Activated CD8-positive, alpha-beta memory T cell treated with anti-CD3 and anti-CD28 coated beads, Interleukin-2, amount 50 U/mL, for 4 hours (primary cell): ENCODE measurements at places on chromosomes 16 and 17.

DNA sequence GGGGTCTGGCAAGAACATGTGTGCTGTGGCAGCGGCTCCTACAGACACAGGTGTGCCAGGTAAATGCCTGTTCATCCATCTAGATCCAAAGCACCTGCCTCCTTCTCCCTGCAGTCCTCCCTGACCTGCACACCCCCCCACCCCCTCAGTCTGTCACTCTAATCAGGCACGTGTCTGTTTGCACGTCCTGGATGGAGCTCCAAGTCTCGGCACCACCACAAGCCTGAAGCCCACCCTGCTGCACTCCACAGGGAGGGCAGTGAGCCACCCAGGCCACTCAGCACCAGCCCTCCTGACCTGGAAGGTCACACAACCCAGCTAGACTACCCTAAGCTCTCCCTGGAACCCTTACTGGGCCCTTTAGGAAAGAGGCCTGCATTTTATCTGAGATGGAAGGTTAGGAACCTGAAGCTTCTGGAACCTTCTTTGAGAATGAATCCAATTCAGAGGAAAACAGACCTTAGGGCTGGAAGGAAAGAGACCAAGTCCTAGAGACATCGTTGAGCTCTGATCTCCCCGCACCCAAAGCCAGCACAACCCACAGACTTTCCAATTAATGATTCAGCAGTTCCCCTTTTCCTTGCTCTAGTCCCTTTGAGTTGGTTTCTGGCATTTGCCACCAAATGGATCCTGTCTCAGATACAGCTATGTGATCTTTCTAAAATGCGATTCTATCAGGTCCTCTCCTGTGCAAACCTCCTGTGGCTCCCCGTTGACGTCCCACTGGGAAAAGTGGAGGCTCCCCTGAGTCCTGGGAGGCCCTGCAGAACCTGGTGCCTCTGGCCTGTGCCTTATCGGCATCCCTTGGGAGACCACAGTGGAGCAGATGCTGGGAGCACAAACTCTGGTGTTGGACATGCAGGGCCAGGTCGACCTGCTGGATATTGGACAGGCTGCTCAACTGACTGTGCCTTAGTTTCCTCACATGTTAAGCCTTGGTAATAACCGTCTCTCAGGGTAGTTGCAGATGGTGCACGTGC, 67.9 kb downstream of the PRMT7 start:
- no peak for DNase-seq

DNA sequence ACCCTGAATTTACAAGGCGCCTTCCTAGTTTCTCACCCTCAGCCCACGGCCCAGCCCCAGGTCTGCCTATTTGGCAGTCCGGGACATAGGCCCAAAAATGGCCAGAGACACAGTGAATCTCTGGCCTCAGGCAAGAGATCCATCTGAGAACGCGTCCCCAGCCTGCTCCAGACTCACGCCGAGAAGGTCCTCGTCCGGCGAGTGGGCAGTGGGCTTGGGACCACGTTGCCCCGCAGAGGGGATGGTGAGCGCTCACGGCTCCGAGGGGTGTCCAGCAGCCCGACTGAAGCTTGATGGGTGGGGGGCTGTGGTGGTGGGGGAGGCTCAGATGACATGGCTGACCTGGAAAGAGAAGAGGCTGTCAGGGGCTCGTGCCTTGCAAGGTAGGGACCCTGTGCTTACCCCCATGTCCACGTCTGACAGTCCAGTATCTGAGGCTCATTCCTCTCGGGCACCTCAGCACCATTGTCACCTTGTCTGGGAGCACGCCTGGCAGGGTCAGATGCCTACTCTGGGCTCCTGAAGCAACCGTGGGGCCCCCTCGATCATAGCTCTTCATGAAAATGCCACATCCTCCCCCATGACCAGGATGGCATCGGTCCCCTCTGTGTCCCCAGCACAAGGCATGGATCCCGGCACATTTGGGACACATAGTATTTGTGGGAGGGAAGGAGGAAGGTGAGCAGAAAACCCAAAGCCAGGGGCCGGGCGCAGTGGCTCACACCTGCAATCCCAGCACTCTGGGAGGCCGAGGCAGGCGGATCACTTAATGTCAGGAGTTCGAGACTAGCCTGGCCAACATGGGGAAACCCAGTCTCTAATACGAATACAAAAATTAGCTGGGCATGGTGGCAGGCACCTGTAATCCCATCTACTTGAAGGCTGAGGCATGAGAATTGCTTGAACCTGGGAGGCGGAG, 9.6 kb downstream of the CARHSP1 start:
- peak; percentile 12 for DNase-seq

DNA sequence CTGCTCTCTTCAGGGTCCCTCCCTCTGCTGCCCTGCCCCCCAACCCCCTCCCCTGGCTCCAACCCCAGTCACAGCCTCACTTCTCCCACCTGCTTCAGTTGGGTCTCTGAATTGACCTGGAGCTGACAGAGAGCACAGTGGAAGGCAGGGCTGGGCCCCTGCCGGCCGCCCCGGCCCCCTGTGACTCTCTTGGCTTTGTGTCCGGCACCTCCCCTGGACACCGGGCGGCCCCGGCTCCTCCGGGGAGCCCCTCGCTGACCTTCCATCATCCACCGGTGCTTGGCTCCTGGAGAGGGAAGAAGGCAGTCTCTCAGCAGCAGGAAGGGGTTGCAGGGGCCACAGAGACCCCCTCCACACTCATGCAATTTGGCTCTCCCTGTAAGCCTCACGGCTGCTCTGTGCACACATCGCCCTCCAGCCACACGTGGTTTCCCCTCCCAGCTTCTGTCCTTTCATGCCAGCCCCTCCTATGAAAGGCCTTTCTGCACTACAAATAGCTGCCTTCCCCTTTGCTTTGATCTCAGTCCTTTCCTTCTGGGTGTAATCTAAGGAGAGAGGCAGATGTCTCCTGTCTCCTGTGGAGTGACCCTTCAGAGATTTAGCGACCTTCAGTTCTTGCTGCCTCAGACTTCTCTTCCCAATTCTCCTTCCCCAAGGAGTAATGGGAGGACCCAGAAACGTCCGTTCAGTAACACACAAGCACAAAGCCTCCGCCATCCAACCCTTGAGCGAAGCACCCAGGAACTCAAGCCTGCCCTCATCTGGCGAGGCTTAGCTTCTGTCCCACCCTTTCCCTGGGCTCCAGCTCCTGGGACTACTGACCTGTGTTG, 8.3 kb downstream of the NKIRAS2 start:
- DNase-seq, result no peak

- DNase-seq, result no peak
These were observed 4.5 kb downstream of the STAT5B start for GRCh38 chr17:42271779-42272035.

DNA sequence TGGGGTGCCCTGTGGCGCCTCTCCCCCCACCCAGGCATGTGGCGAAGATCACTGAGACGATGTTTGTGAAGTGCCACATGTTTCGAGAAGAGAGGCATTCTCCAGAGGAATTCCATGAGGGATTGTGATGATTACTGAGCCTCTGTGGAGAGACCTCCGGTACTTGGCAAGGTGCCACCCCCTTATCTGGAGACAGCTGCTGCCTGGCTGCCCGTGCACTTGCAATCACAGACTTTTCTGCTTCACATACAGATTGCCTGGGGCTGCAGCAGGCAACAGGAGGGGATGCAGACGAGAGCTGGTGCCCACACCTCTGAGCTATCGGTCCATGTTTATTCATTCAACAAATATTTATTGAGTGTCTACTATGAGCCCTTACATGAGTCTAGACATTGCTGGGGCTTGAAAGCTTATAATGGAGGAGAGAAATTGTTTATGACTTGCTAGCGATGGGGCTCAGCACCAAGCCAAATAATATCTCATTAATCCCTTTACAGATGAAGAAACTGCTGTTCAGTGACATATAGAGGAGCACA, 317.2 kb upstream of the ZFHX3 start:
- no peak for DNase-seq

GRCh38 chr17:63293323-63294075, 152.6 kb downstream of the CYB561 start:
- no peak for DNase-seq

- no peak for DNase-seq
These were observed 128.5 kb downstream of the PARN start for GRCh38 chr16:14501331-14502255.

GRCh38 chr16:62363501-62363900, 327.3 kb upstream of the CDH8 start:
- no peak for DNase-seq

DNA sequence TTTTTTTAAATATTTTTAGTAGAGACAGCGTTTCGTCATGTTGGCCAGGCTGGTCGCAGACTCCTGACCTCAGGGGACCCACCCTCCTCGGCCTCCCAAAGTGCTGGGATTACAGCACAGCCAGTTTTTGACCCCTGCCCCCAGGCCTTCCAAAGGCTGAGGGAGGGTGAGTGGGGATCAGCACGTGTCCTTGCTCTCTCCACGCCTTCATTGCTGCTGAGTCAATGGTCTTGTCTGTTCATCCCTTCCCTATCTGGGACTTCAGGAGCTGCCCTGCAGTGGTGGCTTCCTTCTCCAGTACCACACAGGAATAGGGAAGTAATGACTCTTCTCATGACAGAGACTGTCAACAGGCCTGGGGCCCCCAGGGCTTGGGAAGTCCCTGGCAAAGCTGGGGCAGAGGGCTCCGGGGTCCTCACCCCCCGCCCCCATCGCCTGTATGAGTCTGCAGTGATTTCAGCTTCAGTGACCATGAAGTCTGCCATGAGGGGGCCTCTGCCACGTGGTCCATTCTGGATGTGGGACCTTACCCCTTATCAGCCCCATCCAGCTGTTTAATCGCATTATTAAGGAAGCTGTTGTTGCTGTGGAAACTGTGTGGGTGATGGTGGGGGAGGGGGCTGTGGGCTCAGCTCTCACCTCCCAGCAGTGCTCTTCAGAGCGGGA, 6.1 kb downstream of the ABCC3 start:
- DNase-seq, result no peak

GRCh38 chr16:84027625-84028024, 15.0 kb downstream of the SLC38A8 start:
- DNase-seq, result no peak

DNA sequence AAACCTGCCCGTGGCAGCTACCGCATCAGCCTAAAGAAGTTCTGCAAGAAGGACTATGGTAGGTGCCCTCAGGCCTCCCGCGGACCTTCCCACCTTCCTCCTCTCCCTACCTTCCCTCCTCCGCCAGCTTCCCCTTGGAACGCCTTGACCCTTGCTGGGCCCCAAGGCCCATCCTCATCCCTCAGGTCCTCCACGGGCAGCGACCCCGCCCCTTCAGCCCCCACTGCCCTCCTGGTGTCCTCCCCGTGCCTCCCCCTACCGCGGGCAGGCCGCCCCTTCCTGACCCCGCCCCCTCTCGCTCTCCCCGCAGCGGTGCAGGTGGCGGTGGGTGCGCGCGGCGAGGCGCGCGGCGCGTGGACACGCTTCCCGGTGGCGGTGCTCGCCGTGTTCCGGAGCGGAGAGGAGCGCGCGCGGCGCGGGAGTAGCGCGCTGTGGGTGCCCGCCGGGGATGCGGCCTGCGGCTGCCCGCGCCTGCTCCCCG, 1.4 kb upstream of the TBC1D24 start:
- DNase-seq, result peak; percentile 40

DNA sequence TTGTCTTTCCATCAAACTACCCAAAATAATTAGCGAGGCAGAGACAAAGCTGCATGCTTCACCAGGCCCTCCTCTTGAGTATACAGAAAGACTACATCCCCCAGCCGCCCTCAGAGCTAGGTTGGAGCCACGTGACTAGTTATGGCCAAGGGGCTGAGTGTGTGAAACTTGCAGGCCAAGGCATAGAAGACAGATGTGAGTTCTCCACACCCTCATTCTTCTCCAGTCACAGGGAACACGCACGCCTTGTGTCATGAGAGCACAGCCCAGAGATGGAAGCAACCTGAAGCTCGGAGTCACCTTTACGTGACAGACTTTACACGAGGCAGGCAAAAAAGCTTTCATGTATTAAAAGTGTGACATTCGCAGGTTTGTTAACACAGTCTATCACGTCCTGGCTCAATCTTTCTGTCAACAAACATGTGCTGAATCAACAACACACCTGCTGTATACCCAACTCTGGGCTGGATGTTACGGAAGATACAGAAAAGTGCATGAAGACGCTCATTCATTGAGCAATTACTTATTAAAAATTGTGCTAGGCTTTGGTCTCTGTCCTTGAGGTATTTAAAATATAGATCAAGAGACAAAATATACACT, 38.3 kb downstream of the STX8 start:
- DNase-seq, result no peak

DNA sequence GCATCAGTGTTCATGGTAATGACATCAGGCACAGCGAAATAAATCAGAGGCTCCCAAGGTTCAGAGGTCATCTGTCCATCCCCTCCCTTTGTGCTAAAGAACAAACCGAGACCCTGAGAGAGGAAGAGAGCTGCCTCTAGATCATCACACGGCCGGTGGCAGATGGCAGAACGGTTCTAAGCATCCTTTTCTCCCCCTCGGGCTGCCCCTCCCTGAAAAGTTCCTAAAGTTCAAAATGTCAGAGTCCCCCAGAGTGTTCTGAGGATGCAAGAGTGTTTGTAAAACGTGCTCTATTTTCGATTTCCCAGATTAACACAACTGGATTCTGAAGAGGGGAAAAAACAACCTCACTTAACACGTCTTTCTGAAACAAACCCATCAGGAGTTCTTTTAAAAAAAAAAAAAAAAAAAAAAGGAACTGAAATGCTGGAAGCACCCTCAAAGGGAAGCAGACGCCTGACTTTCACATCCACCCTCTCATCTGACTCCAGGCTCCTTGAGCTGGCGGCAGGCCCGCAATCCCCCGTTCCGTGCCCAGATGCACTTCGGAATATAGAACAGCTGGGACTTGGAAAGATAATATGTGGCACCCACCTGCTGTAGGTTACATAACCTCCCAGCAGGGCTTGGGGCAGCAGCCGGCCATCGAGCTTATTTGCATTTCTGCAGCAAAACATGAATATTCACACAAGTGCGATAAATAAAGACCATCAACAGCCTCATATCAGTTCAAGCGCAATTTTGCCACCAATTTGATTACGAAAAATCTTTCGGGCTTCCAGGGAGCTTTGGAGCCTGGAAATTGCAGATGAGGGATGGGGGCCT, 115.5 kb upstream of the SMURF2 start:
- DNase-seq, result no peak

DNA sequence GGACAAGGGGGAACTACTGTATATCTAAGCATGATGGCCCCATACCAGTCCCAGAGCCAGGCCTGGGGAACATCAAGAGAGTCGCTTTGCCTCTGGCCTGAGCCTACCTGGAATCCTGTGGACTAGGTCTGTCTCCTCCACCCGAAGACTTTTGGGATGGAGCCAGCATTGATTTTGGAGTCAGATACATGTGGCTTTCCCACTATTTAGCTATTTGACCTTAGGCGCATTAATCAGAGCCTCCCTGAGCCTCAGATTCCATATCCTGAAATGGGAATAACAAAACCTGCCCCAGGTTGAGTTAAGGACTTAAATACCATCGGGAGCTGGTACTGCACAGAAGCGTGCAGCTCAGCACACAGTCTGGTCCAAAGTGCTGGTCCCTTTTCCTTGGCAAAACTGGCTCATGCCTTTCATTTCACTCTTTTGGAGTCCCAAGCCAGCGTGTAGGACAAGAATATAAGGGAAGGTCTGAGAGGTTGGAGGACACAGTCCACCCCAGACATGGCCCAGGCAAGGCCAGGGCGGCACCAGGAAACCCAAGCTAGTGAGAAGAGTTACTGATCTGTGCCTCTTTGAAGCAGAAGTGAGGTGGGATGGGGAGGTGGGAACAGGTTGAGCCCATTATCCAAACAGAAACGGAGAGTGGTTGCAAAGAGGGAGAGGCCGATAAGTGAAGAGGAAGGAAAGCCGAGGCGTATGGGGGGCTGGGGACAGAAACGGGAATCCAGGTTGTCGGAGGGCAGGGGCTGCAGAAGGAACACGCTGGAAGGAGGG, 986 bp downstream of the FA2H start:
- DNase-seq, result no peak
